ENCODE measurements at places on chromosomes 5 and 9.

DNA sequence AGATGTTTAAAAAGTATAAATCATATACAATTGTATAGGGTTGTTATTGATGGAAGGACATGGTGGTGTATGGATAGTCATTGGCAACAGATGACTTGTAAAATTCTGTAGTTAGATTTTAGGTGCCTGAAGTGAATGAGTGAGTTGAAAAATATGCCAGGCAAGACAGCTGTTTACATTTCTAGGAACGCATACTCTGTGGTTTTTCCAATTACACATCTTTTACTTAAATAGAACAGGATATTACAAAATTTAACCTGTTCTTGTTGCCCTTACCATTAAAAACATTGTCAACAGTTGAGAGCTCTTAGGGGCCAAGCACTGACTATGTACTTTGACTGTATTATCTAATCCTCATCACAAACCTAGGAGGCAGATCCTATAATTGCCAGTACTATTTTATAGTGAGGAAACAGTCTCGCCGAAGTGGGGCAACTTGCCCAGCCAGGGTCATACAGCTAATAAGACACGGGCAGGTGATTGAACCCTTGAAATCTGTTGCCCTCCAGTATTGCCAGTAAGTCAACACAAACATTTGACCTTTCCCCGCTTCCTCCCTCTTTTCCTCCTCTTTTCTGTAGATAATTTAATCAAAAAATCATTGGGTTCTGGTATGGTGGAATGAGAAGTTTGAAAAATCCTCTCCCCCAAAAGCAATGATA, 88.6 kb downstream of the MACROH2A1 start:
- DNase-seq = no peak

GRCh38 chr9:92535940-92536850, at the start of gene ECM2:
ECM2 (minus strand) TSS chr9:92535990; CDS start chr9:92522866, 13,124 bp downstream.
- no peak for DNase-seq

DNA sequence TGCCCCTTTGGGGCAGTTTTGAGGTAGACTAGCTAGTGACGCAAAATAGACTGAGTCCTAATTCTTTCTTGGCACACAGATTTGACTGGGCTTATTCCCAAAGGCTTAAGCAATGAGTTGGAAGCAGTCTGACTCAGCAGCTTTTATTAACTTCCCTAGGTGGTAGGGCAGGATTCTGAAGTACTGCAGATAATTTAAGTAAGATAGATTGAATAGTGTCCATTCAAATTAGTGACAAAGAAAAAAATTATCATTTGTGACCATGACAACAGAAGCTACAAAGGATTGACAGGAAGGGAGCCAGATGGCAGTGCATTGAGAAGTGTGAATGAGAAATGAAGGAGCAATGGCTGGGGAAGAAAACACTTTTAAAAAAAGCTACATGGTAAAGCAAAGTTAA, 649.4 kb downstream of the CDH9 start:
- no peak for DNase-seq

DNA sequence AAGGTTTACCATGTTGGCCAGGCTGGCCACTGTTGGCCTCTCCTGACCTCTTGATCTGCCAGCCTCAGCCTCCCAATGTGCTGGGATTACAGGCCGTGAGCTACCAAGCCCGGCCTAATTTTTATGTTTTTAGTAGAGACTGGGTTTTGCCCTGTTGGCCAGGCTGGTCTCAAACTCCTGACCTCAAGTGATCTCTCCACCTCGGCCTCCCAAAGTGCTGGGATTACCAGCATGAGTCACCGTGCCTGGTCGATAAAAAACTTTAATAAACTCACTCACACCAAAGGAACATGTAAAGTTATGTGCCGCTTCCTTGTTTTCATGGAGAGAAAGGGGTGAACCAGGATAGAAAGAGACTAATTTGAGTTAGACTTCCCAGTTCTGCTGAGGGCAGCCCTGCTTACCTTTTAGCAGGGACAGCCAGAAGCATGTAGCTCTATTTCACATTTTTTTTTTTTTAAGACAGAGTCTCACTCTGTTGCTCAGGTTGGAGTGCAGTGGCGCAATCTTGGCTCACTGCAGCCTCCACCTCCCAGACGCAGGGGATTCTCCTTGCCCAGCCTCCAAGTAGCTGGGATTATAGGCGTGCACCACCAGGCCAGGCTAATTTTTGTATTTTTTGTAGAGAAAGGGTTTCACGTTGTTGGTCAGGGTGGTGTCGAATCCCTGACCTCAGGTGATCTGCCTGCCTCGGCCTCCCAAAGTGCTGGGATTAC, 11.4 kb upstream of the HAUS6 start:
- no peak for DNase-seq

- DNase-seq = no peak
Observed at GRCh38 chr9:20684875-20685696, 1.0 kb downstream of the FOCAD start.

DNA sequence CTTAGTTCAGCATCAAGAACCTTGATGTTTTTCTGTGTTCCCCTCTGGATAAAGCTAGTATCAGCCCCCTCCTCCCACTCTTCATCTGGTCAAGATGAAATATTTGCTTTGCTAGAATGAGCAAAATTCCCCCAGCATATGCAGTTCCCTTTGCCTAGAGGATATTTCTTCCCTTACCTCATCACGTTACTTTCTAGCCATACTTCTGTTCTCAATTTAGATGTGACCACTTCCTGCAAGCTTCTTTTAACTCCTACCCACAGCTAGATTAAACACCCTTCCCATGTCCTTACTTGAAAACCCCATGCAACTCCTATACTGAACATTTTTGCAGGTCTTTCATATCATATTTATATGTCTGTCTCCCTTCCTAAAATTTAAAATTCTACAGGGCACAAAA, 178.9 kb upstream of the TUSC1 start:
- no peak for DNase-seq

GRCh38 chr9:81604306-81605169, 84.8 kb downstream of the TLE1 start:
- no peak for DNase-seq

- DNase-seq = no peak
Observed at GRCh38 chr5:162703914-162704313, 636.3 kb downstream of the GABRG2 start.

DNA sequence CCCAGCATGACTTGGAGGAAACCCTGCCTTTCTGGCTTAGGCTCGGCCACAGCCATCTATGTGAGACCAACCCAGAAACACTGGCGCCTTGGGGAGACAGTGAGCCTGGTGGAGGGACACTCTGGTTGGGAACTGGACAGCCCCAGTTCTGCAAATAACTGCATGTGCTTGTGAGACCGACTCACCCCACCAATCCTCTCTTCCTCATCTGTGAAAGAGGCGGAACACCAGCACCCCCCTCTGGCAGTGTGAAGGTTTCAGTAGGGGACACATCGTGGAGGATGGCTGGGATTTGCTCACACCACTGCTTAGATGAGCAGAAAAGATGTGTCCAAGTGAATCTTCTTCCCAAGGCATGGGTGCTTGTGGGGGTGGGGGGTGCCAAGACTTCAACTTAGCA, 43.4 kb upstream of the N4BP3 start:
- no peak for DNase-seq

DNA sequence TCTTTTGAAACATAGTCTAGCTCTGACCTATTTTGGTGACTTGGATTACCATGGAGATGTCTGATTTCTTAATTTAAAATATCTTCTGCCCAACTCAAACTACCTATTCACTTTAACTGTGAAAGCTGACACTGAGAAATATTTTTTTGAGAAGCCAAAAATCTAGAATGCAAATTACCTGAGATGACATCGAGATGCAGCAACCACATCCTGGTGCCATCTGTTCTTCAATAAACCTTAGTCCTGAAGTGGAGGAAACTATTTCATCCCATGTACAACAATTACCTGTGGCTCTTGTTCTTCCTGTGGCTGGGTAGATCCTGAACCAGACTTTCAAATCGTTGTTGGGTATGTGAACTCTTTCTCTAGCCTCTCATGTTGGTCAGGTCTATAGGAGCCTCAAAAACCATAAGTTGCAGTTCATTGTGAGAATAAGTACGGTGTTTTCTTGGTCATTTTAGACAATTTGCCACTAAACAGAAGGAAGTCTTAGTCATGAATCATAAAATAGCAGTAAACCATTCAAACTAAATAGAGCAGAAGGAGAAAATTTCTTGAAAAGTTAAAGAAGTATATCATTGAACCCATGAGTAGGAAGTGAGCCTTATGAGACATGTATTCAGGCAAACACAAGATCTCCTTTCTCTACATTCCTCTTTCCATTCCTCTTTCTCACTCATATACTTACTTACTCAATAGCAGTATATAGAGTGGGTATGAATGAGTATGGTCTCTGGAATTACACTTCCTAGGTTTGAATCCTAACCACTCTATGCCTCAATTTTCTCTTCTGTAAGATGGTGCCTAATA, 176.0 kb downstream of the HMHB1 start:
- no peak for DNase-seq

- peak; percentile 38 for DNase-seq
Observed at GRCh38 chr5:95846554-95847260, 24.2 kb upstream of the GLRX start.

- DNase-seq = no peak
Observed at GRCh38 chr5:9361835-9362234, 184.0 kb downstream of the SEMA5A start.

GRCh38 chr5:176578391-176578808, 29.3 kb downstream of the CDHR2 start:
- no peak for DNase-seq

GRCh38 chr5:58499231-58499630, 8.0 kb downstream of the GAPT start:
- DNase-seq = no peak

DNA sequence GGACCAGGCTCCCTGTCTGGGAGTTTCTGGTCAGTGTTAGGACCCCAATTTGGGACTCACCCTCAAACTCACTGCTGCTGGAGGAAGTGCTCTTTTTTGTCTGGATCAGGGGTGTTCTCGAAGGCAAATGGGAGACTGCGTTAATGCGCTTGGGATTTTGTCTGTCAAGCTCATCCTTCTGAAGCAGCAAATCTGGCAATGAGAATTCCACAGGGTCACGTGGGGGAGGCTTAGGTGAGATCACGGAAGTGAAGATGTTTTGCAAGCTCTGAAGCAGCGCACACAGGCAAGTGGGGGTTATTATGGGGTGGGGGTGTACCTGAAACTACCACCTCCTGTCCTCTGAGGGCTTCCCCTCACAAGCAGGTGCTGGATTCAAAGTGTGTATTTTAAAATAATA, 10.5 kb upstream of the TEX53 start:
- no peak for DNase-seq

Measured in stimulated activated CD8-positive, alpha-beta memory T cell treated with anti-CD3 and anti-CD28 coated beads, Interleukin-4, amount 100 ng/mL, for 4 hours (primary cell).